Stimulated activated CD4-positive, alpha-beta T cell treated with anti-CD3 and anti-CD28 coated beads, Interleukin-4, amount 100 ng/mL, for 1 hour (primary cell): ENCODE measurements at places on chromosomes 5 and 9.

DNA sequence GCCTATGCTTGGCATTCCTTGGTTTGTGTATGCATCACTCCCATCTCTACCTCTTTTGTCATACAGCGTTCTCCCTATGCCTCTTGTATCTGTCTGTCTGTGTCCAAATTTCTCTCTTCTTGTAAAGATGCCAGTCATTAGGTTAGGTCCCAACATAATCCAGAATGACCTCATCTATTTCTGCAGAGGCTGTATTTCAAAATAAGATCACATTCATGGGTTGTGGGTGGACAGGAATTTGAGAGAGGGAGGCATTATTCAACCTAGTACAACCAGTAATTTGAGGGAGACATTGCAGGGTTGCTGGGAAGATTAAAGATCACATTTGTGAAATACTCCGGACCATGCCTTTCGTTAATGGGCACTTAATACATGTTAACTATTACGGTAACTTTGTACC is 155.0 kb downstream of the MAN2A1 start:
- no peak for DNase-seq

GRCh38 chr5:111143910-111144309 is 51.8 kb downstream of the WDR36 start:
- DNase-seq, result no peak

- DNase-seq, result no peak
Measured at GRCh38 chr9:70852711-70853240, 268.6 kb downstream of the TRPM3 start.

DNA sequence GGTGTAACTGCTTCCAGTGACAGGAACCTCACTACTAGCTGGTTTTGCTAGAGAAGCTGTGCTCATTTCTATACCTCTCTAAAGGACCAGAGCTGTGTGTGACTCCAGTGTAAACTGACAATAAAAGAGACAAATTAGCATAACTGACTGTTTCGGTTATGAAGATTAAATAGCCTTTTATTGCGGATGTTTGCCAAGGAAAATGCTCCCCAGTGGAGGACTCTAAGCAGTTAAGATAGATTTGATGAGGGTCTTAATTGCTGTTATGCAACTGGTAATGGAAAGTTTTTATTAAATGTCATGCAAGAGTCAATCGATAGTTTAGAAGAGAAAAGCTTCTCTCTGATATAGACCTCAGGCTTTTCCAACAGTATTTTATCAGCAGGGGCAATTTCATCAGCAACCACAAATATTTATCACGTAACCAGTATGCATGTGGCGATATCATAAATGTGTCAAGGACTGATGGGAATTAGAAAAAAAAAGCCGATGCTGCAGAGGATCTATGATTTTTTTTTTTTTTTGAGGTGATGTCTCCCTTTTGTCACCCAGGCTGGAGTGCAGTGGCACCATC is 275.2 kb upstream of the DMAC1 start:
- DNase-seq, result no peak

GRCh38 chr5:170121321-170121720 is 15.6 kb downstream of the FOXI1 start:
- no peak for DNase-seq

DNA sequence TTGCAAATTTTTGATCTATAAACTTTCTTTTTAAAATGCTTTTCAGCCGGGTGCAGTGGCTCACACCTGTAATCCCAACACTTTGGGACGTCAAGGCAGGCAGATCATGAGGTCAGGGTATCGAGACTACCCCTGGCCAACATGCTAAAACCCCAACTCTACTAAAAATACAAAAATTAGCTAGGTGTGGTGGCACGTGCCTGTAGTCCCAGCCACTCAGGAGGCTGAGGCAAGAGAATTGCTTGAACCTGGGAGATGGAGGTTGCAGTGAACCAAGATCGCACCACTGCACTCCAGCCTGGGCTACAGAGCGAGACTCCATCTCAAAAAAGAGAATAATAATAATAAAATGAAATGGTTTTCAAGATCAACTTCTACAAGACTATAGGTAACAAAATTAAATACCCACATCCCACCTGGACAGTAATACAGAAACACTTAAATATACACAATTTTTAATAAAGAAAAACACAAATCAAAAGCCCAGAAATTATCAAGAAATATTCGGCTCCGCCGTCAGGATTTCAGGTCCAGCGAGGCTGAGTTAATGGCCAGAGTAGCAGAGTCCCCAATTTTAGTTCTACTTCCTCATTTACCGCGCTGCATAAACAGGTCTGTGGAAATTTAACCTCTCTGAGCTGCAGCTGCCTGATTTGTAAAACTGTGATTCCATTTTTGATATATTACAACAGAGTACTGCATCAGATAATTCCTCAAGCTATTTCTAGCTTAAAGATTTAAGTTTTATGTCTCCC is 4.0 kb downstream of the TUT7 start:
- DNase-seq, result no peak

DNA sequence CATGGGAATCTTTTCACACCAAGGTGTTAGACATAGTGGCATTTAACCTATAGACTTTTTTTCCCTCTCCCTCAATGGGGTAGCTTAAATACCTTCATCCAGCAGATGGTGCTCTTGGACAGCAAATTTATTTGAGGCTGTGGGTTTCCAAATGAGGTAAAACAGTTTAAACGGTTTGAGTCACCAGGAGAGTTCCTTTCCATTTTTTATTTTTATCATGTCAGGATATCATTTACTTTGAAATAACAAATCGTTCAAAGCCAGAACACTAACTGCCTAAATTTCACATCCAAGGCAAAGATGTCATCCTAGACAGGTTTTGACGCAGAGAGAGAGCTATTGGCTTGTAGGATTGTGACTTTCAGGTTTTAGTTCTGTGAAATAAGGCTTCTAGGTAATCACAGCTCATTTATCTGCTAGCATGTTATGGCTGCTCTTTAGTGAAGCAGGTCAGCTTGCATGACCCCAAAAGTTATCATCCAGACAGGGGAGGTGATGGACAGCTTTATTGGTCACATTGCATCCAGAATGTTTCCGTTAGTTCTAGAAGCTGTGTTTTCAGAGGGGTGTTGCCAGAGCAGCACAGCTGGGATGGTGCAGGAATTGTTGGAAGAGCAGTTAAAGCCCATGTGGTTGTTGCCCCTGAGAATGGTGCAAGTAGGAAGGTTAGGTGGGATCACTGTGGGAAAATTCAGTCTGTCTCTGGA is 69.8 kb downstream of the KDM4C start:
- DNase-seq, result no peak

GRCh38 chr5:89324990-89325389 is 442.0 kb upstream of the MEF2C start:
- DNase-seq, result no peak

- DNase-seq, result no peak
Measured at GRCh38 chr5:67437905-67438845, 241.6 kb upstream of the CD180 start.

DNA sequence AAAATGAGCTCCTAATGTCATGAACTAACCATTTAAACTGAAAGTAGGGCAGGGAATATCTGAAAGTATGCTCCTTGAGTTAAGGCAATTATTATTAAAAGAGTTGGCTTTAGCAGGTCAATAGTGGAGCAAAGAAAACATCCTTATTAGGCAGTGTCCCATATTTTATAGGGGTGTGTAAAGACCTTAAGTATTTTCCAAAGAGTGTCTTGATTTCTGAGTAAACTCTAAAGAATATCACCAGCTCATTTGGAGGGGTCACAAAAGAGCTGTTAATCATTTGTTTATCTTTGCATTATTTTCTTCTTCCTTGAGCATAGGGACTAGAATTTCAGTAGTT is 109.3 kb downstream of the MUSK start:
- no peak for DNase-seq

DNA sequence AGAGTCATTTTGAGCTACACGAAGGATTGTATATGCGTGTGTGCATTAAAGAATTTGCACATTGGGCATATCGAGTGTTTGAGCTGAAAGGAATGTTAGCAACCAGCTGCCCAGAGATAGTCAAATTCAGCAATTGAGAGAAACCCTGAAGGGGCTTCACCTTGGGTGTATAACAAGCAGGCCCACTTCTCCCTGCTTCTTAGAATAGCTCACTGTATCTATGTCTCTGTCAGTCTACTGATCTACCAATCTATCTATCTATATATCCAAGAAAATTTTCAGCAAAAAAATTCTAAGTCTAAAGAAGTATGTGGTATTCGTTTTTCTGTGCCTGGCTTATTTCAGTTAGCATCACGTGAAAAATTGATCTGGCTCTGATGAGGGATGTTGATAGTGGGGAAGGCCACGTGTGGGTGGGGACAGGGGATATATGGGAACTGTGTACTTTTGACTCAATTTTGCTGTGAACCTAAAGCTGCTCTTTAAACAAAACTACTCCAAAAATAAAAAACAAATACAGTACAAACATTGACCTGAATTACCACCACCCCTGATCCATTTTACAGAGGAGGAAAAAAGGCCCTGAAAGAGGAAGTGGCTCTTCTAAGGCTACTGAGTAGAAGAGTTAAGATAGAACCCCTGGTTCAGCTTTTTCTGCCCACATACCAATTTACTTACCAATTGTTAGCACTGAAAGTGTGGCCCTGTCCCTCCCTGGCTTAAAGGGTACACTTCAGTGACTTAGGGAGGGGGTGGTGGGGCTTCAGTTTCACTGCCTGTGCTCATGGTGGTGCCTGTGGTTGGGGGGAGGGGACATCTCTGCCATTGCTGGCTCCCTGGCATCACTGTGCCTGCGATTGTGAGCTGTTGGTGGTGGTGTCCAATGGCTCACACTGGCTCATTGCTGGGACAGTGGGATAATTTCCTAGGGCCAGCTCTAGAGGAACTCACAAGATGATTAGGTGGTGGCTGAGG is 141.8 kb downstream of the DOCK2 start:
- DNase-seq, result no peak

DNA sequence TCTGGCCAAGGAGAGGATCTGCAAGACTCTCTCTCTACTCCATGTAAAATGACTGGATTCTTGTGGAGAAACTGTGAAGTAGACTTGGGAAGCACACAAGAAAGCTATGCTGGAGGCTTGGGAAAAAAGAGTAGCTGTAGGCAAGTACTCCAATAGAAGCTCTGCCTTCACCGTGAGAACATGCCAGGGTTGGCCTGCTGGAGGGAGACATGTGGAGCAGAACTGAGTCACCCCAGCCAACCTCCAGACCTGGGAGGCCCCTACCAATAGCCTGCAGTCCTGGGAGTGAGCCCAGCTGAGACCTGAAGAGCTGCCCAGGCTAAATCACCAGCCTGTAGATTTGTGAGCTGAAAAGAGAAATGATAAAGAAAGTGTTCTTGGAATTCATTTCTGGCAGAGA is 66.6 kb downstream of the DEPDC1B start:
- no peak for DNase-seq

- no peak for DNase-seq
Measured at GRCh38 chr5:83689881-83690280, 30.8 kb downstream of the HAPLN1 start.
